ENCODE measurements at places on chromosomes 4 and X.

DNA sequence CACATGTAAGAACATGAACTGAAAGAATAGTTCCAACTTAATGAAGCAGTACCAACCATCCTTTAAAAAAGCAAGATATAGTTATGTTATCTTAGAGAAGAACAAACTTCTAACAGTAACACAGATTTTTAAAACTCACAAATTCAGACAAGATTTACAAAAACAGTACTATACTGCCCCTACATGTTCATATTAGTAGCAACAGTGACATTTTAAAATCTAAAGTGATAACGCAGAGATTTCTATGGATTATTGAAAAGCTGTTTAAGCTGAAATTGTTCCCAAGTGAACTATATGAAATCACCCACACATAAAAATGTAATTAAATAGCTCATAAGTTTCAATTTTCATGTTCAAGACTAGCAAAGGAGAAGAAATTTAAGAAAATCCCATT, 166.0 kb downstream of the FBXW7 start:
- DNase-seq, result no peak

DNA sequence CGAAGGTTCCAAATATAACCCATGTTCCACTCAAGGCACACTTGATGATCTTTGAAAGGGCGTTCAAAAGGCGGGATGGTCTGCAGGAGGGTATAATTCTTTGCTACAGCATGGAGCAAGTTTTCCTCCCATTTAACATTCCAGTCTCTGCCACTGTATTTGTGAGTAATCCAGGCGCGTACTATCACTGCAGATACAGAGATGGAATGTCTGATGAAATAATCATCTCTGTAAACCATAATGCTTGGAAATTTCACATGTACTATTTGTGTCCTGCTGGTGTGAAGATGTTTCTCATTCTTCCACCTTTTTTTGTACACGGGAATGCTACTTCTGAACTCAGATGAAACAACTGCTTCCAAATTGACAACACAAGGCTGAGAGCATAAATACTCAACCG, 15.5 kb downstream of the SEL1L3 start:
- DNase-seq, result no peak

GRCh38 chr4:94979621-94980020, 221.9 kb downstream of the BMPR1B start:
- DNase-seq, result no peak

DNA sequence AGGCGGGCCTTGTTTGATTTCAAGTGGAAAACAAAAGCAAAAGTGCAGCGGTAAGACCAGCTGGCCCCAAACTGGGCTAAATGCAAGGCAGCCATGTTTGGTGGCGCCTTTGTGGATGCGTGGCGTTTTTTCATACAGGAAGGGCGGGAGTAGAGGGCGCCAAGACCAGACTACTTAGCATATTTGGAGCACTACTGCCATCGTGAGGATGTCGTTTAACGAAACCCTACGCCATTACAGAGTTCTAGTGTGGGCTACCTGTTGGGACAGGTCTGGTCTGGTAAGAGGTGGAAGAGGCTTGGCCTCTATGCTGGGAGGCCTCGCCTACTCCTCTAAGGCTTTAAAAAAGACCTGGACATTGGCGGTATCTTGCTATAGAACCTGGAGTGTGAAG, 230.7 kb upstream of the STK26 start:
- no peak for DNase-seq

DNA sequence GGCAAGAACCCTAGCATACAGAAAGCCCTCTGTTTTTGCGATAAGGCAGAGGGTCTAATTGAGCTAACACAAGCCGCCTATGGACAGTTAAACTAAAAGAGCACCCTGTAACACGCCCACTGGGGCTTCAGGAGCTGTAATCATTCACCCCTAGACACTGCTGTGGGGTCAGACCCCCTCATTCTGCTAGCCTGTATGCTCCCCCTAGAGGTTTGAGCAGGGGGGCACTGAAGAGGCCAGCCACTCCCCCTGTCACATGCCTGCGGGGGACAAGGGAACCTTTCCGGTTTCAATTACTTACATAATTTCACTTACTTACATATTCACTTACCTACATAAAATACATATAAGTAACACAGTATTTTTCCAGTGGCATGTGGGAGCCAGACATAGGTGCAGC, 469.5 kb upstream of the FAM241A start:
- DNase-seq, result no peak

GRCh38 chr4:40672528-40673522, 43.2 kb upstream of the RBM47 start:
- DNase-seq, result peak; percentile 71

DNA sequence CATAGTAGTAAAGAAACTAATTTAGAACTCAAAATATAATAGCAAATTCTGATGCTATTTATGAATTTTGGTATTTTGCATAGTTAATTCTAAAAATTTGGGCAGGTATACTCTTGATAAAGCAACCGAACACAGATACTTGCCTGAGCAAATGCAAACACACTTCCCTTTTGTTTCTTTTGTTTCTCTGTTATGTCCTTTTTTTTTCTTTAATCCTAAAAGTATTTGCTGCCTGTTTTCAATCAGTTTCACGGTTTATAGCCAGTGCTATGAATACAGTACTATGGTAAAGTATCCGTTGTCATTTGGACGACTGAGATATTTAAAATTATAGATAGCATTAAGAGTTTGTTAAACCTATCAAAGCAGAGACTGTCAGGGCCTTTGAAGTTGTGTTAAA, 84.3 kb upstream of the HPRT1 start:
- DNase-seq, result no peak

GRCh38 chrX:148929686-148930085, 429.3 kb downstream of the AFF2 start:
- DNase-seq, result no peak

DNA sequence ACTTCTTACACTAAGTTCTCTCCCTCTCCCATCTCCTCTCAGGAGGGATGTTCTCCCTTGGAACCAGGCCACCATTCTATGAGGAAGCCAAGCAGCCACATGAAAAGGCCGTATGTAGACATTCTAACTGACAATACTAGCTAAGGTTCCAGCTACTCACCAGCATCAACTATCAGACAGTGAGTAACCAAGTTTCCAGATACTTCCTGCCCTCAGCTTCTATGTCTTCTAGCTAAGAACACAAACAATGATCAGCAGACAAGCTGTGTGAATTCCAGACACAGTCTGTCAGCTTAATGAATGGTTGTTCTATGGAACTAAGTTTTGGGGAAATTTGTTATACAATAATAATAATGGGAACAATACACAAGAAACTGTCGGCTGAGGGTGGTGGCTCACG, 50.8 kb downstream of the SMIM14 start:
- DNase-seq, result no peak

DNA sequence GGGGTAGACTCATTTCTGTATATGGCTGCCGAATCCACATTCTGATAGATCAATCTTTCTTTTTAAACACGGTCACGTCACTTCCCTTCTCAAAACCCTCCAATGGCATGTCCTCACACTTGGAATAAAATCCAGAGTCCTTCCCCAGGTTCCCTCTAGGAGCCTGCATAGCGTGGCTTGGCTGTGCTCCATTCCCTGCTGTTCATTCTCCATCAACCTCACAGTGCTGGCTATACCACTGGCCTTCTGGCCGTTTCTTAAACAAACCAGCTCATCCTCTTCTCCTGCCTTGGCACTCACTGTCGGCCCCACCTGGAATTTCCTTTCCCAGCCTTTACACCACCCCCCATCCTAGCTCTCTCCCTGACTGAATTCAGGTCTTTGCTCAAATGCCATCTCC, 77.1 kb downstream of the RBM47 start:
- DNase-seq, result no peak

- DNase-seq, result no peak
Observed at GRCh38 chr4:66123831-66124413, 453.6 kb upstream of the EPHA5 start.

- no peak for DNase-seq
Observed at GRCh38 chr4:162164906-162165510, 1.2 kb upstream of the FSTL5 start.

GRCh38 chr4:128301979-128302378, 14.4 kb upstream of the PGRMC2 start:
- no peak for DNase-seq

GRCh38 chr4:185082561-185082960, 60.5 kb upstream of the SLC25A4 start:
- no peak for DNase-seq

DNA sequence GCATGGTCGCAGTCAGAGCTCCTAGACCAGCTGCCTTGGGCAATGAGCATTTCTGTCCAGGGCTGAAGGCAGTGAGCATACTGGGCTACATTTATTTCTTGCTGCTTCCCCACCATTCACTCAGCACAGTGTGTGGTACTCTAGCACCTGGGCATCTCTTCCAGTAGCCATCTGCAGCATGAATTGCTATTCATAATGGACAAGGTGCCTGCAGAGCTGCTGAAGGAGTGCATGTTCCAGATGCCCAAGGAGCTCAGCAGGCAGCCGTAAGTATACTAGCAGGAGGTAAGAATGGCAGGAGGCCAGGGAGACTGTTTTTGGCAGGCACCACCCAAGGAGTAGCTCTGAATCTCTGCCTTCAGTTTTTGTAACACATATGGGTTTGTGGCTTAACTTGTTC, 110.4 kb upstream of the RXFP1 start:
- no peak for DNase-seq

GRCh38 chrX:53263597-53264094, 17.7 kb downstream of the IQSEC2 start:
- peak; percentile 80 for DNase-seq

- no peak for DNase-seq
Observed at GRCh38 chr4:65798498-65799127, 128.3 kb upstream of the EPHA5 start.

GRCh38 chr4:42906341-42906740, 13.8 kb downstream of the GRXCR1 start:
- DNase-seq, result no peak

DNA sequence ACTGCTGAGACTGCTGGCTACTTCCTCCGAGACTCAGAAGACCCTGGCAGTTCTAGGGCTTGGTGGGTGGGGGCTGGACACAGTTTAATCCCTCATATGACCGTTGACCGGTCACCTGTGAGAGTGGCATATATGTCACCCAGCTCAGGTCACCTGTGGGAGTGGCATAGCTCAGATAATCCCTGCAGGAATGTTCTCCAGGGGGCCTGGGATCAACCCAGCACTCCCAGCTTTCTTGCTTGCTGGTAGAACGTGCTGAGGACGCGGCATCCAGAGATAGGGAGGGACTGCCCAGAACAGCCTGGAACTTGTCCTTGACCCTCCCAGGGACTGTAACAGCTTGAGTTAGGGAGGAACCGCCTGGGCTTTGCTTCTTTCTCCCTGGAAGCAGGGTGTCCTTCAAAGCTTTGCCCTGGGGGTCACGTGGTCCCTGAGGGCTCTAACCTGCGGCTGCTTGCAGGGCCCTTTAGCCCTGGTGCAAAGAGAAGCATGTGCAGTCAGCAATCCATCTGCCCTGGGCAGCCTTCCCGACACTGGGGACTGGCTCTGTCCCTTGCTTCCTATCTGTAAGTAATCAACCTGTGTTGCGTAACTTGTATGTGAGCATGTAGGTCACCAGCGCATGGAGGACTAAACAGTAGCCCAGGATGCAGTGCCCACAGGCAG, 55.3 kb downstream of the ZFYVE28 start:
- no peak for DNase-seq

- DNase-seq, result no peak
Observed at GRCh38 chr4:182018691-182019090, 224.5 kb upstream of the TENM3 start.

GRCh38 chrX:38878641-38879340, 77.5 kb downstream of the MID1IP1 start:
- DNase-seq, result no peak

DNA sequence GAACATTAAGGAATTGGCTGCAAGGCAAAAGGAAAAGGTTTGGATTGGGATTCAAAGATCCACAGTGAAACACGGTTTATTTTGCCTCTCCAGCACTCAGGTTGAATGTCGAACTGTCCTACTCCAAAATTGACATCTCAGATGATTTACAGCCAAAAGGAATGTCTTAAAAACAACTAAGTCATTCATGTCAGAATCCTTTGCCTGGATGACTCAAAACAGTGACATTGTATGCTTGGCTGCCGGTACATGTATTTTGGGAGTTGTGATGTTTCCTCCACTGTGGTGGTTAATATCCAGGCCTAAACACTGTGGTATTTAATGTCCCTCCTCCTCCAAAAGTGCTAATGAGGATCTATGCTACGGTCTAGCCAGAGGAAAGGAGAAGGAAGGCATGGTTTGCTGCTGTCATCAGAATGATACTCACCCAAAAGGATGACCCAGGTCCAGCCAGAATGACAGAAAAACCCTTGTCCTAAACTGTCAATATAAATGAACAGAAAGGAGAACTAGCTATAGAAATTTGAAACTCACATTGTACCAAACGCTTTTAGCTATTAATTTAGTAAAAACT, 20.9 kb downstream of the PGM2 start:
- DNase-seq, result no peak

DNA sequence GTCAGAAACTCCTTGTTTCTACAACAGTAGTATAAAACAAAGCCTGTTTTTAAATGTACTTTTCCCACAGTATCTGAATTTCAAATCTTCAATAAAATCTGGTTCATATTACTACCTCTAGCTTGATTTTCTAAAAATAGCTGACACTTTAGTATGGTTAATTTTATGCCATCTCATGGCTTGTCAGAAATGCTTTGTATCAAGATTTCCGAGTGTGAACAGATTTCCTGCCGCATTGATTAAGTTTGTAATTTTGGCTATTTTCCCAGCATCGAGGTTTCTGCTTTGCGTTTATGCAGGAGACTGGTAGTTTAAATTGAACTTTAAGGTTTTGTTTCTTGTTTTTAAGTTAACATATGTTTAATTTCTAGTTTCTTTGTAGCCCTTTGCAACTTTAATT, 44.2 kb downstream of the CLCN3 start:
- DNase-seq, result no peak

- no peak for DNase-seq
Observed at GRCh38 chrX:10165580-10166247, 8.9 kb downstream of the CLCN4 start.

GRCh38 chr4:8439914-8440491, 520 bp downstream of the ACOX3 start:
- peak; percentile 50 for DNase-seq

- DNase-seq, result no peak
Observed at GRCh38 chr4:100285121-100285520, 94.9 kb upstream of the DDIT4L start.

GRCh38 chr4:42566835-42567234, 90.1 kb downstream of the ATP8A1 start:
- no peak for DNase-seq

GRCh38 chr4:93764639-93765246, 63.8 kb upstream of the ATOH1 start:
- no peak for DNase-seq

DNA sequence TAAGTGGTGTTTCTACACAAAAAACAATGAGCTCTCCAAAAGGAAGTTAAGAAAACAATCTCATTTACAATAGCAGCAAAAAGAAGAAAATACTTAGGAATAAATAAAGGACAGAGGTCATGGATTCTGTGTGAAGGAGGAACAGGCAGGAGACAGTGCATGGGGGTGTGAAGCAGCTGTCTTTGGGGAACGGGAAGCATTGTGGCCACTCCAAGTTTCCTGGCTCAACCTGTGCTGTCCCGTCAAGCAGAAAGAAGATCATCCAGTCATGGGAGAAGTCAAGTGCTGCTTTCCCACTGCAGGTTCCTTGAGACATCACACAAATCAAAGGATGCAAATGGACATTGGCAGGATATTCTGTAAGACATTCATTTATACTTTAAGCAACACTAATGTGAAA, 66.1 kb upstream of the MAML3 start:
- no peak for DNase-seq

GRCh38 chr4:17437396-17437795, 74.5 kb downstream of the QDPR start:
- DNase-seq, result no peak

GRCh38 chrX:51747671-51748070, 4.4 kb downstream of the GSPT2 start:
- DNase-seq, result no peak

All from activated CD4-positive, alpha-beta memory T cell treated with anti-CD3 and anti-CD28 coated beads for 36 hours (primary cell).